ENCODE measurements at places on chromosomes 1 and 21. TPM values are rescaled to one million over a fixed set of nuclear protein-coding genes. Genes with fewer than 3 reads are reported as not detected.

GRCh38 chr1:193555662-193556441 is 369.4 kb upstream of the B3GALT2 start:
- DNase-seq: no peak
- no peak overlapping the region for H3K27ac ChIP-seq
- H3K4me3 ChIP-seq: no peak overlapping the region
- H3K27me3 ChIP-seq: no peaks in the 10 kb centered on the region

The FAM3B gene
- not detected for total RNA-seq

- no peaks in the 10 kb centered on the region for H3K4me1 ChIP-seq
- no peaks in the 10 kb centered on the region for H3K36me3 ChIP-seq
- no peaks in the 10 kb centered on the region for H3K27me3 ChIP-seq
- no peak overlapping the region for H3K4me3 ChIP-seq
Observed at GRCh38 chr1:218930472-218931241, 243.0 kb upstream of the LYPLAL1 start.

The LMOD1 gene
- total RNA-seq: not detected

DNA sequence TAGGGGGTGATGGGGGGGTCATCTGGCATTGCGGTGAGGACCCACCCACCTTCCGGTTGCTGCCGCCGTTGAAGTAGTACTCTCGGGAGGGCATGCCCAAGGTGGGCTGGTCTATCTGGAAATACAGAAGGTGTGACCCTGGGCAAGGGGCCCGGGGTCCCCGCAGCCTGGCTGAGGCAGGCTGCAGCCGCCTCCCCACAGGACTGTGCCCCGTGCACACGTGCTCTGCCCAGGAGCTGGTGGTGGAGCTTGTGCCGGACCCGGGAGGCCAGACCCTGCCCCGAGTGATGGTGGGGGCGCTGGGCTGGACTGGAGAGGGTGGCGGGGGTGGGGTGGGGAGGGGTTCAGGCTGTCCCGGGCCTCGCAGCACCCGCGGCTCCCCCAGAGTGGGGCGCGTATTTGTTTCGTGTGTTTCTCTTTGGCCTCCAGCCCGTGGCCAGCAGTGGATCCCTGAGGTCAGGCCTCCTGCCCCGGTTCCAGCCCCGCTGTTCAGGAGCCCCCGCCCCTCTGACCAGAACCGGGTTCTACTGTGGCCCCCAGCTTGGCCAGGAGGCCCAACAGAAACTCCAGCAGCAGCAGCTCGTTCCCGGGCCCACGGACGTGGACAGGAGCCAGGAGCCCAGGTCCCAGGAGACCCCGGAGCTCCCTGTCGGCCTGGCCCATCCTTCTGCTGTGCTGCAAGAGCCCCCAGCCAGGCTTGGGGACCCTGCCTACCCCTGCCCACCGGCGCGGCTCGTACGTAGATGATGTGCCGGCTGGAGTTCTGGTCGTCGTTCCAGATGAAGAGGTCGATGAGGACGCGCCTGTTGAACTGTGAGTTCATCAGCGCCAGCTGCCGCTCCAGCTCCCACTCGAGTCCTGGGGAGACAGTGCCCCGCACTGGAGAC is 19.2 kb downstream of the PRXL2B start:
- no peak overlapping the region for H3K4me3 ChIP-seq
- H3K36me3 ChIP-seq: no peaks in the 10 kb centered on the region
- no peak overlapping the region for H3K27ac ChIP-seq
- DNase-seq: no peak
- H3K4me1 ChIP-seq: no peaks in the 10 kb centered on the region

DNA sequence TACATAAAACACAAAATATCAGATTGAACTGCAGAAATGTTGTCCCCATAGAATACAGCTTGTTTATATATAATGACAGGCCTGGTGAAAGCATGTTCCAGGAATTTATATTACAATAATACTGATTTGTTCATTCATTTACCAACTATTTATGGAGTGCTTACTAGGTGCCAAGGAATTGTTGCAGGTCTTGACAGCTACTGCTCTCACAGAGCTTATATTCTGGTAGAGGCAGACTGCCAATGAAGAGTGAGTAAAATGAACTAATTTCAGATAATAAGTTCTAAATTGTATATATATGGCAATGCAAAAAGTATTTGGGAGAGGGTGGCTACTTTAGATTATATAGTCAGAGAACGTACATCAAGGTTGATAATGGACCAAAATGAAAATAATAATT is 152.0 kb downstream of the COQ8A start:
- H3K4me1 ChIP-seq: no peaks in the 10 kb centered on the region
- H3K4me3 ChIP-seq: no peak overlapping the region
- H3K36me3 ChIP-seq: no peaks in the 10 kb centered on the region
- H3K27me3 ChIP-seq: no peaks in the 10 kb centered on the region

DNA sequence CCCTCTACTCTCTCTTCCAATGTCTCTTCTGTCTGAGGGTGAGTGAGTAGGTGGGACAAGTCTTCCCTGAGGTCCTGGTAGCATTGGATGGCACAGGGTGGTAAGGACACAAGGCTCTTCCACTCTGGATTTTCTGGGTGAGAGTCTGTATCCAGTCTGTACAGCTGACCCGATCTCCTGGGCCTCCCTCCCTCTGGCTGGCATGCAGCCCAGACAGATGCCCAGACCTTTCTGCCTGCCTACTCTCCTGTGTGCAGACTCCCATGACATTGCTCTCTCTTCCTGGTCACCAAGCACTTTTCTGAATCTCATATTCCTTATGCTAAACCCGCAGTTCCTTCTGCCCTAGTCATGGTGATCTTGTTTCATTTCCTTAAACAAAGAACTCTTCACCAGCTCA is 100.3 kb downstream of the GRIK3 start:
- no peak overlapping the region for H3K27ac ChIP-seq
- DNase-seq: no peak
- no peaks in the 10 kb centered on the region for H3K4me1 ChIP-seq
- no peaks in the 10 kb centered on the region for H3K36me3 ChIP-seq

The ERICH3 gene
- total RNA-seq: not detected

The CCDC27 gene
- total RNA-seq: not detected

DNA sequence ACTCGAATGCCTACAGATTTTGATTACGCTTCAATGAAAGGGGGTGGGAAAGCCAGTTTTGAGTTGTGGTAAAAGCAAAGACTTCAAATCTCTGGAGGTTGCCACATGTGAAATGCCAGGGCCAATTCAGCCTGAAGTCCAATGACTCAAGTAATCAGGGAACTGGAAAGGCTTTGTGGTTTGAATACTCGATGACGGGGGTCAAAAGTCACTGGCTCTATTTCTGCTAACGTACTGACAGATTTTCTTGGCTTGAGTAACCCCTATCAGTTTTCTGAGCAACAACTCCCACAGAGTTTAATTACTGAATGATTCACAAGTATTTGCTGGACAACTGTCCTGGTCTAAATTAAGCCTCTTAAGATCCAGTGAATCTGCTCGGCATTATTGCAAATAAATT is 152.2 kb downstream of the SIPA1L2 start:
- H3K4me1 ChIP-seq: no peaks in the 10 kb centered on the region
- no peak for DNase-seq
- no peak overlapping the region for H3K27ac ChIP-seq

Data from activated CD4-positive, alpha-beta T cell treated with anti-CD3 and anti-CD28 coated beads, Interleukin-2, amount 10 ng/mL, durations not matched to agents 7 days and 5 days (primary cell).